Smooth muscle cell of trachea (primary cell): ENCODE measurements at places on chromosomes 3 and 15. TPM values are rescaled to one million over a fixed set of nuclear protein-coding genes. Genes with fewer than 3 reads are reported as not detected.

TMEM207 gene
- not detected in 2 replicates for total RNA-seq

MCF2L2 gene
- 0.15 TPM in 1 of 2 replicates, not detected in the other for total RNA-seq

CX3CR1 gene
- not detected in 2 replicates for total RNA-seq

LIPH gene
- not detected in 2 replicates for total RNA-seq

KNG1 gene
- total RNA-seq = not detected in 2 replicates

MTMR10 gene
- 12.1 and 16.3 TPM in 2 replicates for total RNA-seq

RHCG gene
- total RNA-seq = not detected in 2 replicates

ZNF660 gene
- total RNA-seq = 1.6 and 2.5 TPM in 2 replicates

PIERCE2 gene
- total RNA-seq = 1.2 TPM in 2 replicates

C3orf22 gene
- total RNA-seq = not detected in 2 replicates

GHRL gene
- total RNA-seq = 0.29 TPM in 1 of 2 replicates, not detected in the other

GPR27 gene
- under 0.01 TPM in 1 of 2 replicates, not detected in the other for total RNA-seq

TUSC7 gene
- under 0.01 TPM in 1 of 2 replicates, not detected in the other for total RNA-seq

CFAP44 gene
- total RNA-seq = 3.1 and 5.5 TPM in 2 replicates

CMTM8 gene
- total RNA-seq = 0.17 TPM in 1 of 2 replicates, not detected in the other

GABRA5 gene
- not detected in 2 replicates for total RNA-seq

TFDP2 gene
- total RNA-seq = 38.3 and 62.9 TPM in 2 replicates

DPPA2 gene
- total RNA-seq = not detected in 2 replicates

LNP1 gene
- total RNA-seq = 5.0 and 6.8 TPM in 2 replicates

ACSBG1 gene
- under 0.01 TPM in 1 of 2 replicates, not detected in the other for total RNA-seq

FMN1 gene
- total RNA-seq = 21.7 and 23.3 TPM in 2 replicates

GPR171 gene
- not detected in 2 replicates for total RNA-seq

PLSCR5 gene
- not detected in 2 replicates for total RNA-seq

SLC2A2 gene
- total RNA-seq = not detected in 2 replicates

P2RY14 gene
- not detected in 2 replicates for total RNA-seq

ANKRD63 gene
- not detected in 2 replicates for total RNA-seq

GOLGA8J gene
- not detected in 2 replicates for total RNA-seq

SGO1 gene
- total RNA-seq = 0.17 and 9.9 TPM in 2 replicates

SOX2 gene
- 0.15 TPM in 1 of 2 replicates, not detected in the other for total RNA-seq

THAP10 gene
- total RNA-seq = 2.5 and 3.3 TPM in 2 replicates

PPP1R14D gene
- total RNA-seq = not detected in 2 replicates

PDZRN3 gene
- total RNA-seq = 51.2 and 78.2 TPM in 2 replicates

PLSCR2 gene
- total RNA-seq = not detected in 2 replicates
